ENCODE measurements at places on chromosomes 6 and 20. TPM values are rescaled to one million over a fixed set of nuclear protein-coding genes. Genes with fewer than 3 reads are reported as not detected.

DNA sequence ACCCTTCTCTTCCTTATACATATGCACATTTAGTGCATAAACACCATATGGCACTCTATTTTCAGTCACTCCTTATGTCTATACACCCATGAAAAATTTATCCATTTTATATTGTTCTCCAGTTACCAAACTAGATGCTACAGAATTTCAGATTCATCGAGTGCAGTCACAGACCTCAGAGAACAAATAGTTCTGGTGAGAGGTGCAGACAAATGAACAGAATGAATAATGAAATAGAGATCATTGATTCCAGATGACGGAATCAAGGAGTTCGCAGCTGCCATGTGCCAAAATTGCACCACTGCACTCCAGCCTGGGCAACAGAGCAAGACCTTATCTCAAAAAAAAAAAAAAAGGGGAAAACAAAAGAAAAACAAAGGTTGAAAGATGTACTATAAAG, 214.8 kb upstream of the CEP162 start:
- DNase-seq: no peak

Gene FLRT3
- polyA plus RNA-seq: 2.2 TPM

Gene FOXA2
- not detected for polyA plus RNA-seq

GRCh38 chr20:63966172-63966943, 3.4 kb downstream of the ZNF512B start:
- DNase-seq: no peak

Measured in AG04450 (cell line).